ENCODE measurements at places on chromosomes 16 and 17. TPM values are rescaled to one million over a fixed set of nuclear protein-coding genes. Genes with fewer than 3 reads are reported as not detected.
A peak's percentile ranks its signal among the peaks of the same experiment; 100 is the strongest.

The FBXO31 gene
- 85.6 TPM for total RNA-seq

GRCh38 chr16:27894386-27894785, 169.1 kb downstream of the GSG1L start:
- no peak for DNase-seq

The FBXW10 gene
- total RNA-seq = 0.31 TPM

The ANKFN1 gene
- total RNA-seq = 2.3 TPM

The ZG16B gene
- total RNA-seq = not detected

- no peak for DNase-seq
Observed at GRCh38 chr17:65857718-65858117, 296.3 kb upstream of the AXIN2 start.

DNA sequence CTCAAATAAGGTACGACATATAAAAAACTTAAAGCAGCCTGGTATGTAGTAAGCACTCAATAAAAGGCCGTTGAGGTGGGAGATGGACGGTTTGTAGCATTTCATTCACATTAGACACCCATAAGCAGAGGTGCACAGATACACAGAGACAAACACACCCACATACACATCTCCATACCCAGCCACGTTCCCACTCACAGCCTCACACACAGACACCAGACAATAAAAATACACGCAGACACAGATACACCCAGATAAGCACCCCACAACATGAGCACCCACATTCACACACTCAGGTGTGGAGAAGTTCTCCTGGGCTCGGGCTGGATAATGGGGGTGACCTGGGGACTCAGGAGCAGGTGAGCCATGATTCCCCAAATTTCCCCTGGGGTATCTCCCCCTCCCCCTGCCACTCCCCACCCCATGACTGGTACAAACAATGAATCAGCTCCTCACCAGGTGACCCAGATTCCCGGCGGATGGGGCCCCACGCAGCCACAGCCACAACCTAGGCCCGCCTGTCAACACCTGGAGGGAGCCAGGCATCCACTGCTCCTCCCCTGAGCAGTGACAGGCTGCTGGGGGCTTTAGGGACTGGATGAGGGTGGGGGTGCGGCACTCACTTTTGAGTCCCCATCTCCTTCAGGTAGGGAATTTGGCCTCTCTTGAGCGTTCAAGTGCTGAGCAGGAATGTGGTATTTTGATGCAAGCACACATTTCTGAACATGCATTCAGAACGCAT, 2.7 kb downstream of the DLX3 start:
- no peak for DNase-seq

The CCL2 gene
- total RNA-seq = 3.9 TPM

DNA sequence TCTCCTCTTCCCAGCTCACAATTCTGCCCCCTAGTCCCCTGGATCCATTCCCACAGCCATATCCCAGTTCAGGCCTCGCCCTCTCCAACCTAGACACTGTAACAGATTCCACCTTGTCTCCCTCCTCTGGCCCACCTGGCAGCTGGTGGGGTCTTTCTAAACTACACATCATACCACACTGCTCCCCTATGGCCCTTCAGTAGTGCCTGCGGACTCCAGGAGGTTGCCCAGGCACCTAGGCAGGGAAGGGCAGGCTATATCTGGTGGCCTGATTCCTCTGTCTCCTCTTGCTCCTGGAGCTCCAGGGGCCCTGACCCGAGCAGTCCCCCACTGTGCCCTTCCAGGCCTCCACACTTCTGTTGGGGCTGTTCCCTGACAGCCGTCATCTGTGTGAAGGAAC, 64.5 kb downstream of the SMPD3 start:
- DNase-seq = no peak

The ZSCAN32 gene
- total RNA-seq = 19.5 TPM

GRCh38 chr16:67883146-67883871, 1.4 kb upstream of the NRN1L start:
- no peak for DNase-seq

GRCh38 chr17:55388842-55389241, 32.8 kb downstream of the MMD start:
- peak; percentile 38 for DNase-seq

The ACSF2 gene
- 19.8 TPM for total RNA-seq

The FBXL19 gene
- 47.0 TPM for total RNA-seq

The GAST gene
- total RNA-seq = not detected

- DNase-seq = no peak
Observed at GRCh38 chr16:85172455-85173145, 60.3 kb upstream of the CIBAR2 start.

DNA sequence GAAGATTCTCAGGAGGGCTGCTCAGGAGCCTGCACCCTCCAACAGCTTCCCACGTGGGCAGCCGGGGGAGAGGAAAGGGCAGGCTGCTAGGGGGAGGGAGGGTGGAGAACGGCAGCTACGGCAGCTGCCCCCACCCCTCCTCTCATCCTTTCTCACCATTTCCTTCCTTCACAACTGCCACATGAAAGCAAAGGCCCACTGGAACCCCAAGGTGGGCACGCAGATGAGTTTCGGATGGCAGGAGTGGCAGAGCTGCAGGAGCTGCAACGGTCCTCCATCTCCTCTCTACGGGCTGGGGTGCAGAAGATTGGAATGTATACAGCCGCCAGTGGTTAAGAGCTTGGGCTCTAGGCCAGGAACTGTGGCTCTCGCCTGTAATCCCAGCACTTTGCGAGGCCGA, 77.7 kb downstream of the GAS7 start:
- no peak for DNase-seq

The SLC6A2 gene
- not detected for total RNA-seq

The HSD17B2 gene
- total RNA-seq = not detected

DNA sequence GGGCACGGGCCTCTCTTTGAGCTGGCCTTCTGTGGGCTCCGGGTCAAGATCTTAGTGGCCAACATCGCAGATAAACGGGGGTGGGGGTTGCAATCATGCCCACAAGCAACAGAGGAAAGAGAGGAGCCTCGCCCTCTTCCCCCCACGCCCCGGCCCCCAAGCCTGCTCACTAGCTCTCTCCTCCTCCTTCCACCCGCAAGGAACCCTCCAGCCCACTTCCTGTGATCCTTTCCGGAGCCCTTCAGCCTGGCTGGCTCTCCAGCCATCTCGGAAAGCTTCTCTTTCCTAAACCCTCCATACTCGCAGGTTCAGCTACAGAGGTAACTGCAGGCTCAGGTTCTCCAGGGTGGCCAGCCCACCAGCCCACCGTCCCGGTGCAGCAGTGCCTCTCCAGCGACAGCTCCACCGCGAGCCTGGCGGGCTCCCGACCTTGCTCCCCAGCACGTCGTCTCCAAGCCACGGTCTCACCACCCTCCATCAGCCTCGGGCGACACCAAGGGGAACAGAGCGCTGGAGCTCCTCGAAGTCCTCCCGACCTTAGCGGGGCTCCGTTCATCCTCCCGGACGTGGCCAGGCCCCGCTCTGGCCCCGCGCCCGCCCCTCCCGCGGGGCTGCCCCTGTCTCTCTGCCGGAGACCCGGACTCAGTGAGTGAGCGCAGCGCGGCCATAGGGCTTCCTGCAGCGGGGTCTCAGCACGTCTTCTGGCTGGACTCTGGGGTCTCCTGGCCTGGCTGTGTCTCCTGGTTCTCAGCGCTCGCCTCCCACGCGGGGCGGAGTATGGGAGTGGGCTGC, 12.9 kb upstream of the ODF4 start:
- no peak for DNase-seq

The MIEF2 gene
- 18.9 TPM for total RNA-seq

- no peak for DNase-seq
Observed at GRCh38 chr17:31296142-31296541, 897 bp downstream of the OMG start.

- DNase-seq = peak; percentile 38
Observed at GRCh38 chr16:10878644-10879501, 1.9 kb downstream of the CIITA start.

The WSCD1 gene
- total RNA-seq = 24.1 TPM

The TP53TG3 gene
- not detected for total RNA-seq

The KRTAP4-4 gene
- total RNA-seq = not detected

DNA sequence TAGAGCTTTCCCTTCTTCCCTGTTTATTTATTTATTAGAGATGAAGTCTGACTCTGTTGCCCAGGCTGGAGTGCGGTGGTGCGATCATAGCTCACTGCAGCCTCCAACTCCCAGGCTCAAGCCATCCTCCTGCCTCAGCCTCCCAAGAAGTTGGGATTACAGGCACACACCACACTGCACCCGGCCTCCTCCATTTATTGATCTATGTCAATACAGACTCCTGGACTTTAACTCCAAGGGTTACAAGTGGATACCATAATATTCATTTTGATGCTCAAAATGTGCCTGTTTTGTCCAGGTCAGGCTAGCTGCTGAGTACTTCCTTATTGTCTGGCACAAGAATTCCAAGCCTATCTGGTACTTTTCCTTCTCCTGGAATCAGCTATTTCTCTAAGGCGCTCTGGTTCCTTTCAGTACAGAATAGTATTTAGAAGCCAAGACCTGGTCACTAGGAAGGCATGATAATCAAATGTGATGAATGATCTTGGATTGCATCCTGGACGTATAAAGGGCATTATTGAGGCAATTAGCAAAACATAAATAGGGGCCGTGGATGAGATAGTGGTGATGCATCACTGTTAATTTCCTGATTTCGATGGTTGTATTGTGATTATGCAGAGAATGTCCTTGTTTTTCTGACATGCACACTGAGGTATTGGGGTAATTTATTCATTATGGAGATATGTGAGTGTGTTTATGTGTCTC, 21.7 kb downstream of the IL4R start:
- DNase-seq = no peak

The TEX14 gene
- 2.0 TPM for total RNA-seq

GRCh38 chr17:66230922-66231591, 1.8 kb upstream of the APOH start:
- no peak for DNase-seq

The APOBR gene
- 0.40 TPM for total RNA-seq

GRCh38 chr16:80997139-80997798, 9.4 kb downstream of the CMC2 start:
- DNase-seq = no peak

- no peak for DNase-seq
Observed at GRCh38 chr16:88284626-88285513, 97.9 kb upstream of the ZNF469 start.

The CCDC78 gene
- total RNA-seq = 4.8 TPM

The CDR2 gene
- 29.4 TPM for total RNA-seq

The KCNH4 gene
- 3.4 TPM for total RNA-seq

DNA sequence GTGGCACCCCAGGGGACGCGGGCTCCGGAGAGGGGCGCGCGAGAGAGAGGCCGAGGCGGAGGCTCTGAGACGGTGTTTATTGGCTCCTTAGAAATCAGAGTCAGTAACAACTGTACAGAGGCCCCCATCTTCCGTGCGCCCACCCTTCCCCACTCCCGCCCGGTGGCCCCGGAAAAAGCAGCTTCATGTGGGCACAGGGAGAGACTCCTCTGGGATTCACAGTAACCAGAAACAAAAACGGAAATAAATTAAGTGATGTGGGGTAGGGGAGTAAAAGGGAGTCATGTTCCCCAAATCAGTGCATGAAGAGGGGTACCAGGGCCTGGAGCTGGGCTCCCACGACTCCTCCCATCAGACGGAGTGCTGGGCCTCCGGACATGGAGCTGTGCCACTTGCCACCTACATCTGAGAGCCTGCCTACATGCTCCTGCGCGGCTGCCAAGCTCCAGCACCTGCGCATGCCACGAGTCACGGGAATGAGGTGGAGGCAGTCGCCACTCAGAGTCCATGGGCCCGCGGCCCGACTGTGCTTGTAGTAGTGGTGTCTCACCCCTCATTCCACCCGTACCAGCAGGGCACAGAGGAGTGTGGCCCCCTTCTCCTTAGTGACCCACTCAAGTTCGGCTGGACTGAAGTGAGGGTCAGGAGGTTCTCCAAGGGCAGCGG, 543 bp upstream of the GPS2 start:
- no peak for DNase-seq

- DNase-seq = no peak
Observed at GRCh38 chr16:81649561-81650184, 129.4 kb upstream of the PLCG2 start.

The GNGT2 gene
- total RNA-seq = 3.4 TPM

DNA sequence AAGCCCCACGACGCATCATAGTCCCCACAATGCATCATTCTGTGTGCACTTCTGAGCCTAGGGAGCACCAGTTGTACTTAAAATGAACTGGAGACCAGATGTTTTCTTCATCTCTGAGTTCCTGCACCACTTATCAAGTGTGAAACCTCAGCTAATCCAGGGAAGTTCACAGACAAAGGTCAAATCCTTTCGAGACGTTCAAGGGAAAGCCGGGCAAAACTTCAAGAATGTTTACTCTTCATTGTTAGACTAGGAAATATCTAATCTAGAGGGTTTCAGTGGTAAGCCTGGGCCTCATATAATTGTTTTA, 4.6 kb upstream of the PMP22 start:
- DNase-seq = no peak

DNA sequence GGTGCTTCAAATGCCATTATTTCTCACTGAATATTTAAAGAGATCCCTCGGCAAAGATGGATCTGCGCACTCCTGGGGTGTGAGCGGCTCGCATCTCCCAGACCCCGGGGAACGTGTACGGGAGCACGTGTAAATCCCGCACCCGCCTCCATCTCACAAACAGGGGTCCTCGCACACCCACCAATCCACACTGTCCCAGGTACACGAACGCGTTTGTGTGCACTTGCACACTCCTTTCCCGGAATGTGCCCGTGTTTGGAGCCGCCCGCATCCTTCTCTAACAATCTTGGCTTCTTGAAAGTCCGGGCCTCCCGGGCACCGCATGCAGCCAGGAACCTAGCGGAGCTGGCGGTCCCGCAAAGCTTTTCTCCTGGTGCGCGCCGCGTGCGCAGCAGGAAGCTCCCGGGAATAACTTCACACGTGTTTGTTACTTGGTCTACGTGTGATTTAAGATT, 2.5 kb upstream of the SALL1 start:
- DNase-seq = no peak

The CA5A gene
- 1.7 TPM for total RNA-seq

The TANGO6 gene
- 34.9 TPM for total RNA-seq

DNA sequence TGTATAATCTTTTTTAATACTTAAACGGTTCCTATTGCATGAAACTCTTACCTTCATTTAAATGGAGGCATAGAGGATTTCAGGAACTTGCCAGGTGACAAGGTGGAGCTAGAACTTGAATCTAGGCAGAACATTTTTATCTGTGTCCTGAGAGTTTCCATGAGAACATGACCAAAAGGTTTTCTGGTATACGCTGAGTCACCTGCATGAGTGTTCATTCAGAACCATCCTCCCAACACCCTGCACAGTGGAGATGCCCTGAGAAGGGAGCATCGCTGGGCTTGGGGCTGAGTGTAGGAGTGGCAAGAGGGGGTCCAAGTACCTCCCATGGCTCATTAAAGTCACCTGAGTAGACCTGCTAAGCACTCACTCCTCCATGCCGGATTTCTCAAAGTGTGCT, 169.7 kb upstream of the CACNG5 start:
- DNase-seq = no peak

The ZP2 gene
- not detected for total RNA-seq

DNA sequence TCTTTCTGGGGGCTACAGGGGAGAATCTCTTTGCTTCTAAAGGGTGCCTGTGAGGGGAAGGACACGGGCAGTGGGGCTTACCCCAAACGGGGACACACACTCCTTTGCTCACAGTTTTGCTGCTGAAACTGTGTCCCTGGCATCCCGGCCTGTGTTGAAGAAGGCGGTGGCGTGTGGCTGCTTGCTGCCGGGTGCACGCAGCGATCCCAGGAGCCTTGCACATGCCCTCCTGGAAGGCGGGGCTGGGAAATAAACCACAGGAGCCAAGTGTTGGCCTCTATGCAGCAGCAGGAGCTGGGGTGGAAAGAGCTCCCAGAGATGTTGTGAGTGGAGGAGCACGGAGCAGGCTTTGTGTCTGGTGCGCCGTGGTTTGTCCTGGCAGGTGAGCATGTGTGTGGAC, 131.0 kb upstream of the CIBAR2 start:
- DNase-seq = no peak

The CSF3 gene
- 0.30 TPM for total RNA-seq

The STH gene
- 10.6 TPM for total RNA-seq

GRCh38 chr16:57984443-57985203, 13.7 kb upstream of the CNGB1 start:
- peak; percentile 67 for DNase-seq
